LNCaP clone FGC (cell line): ENCODE measurements at places on chromosomes 4 and X.

GRCh38 chr4:138052806-138053632 is 189.1 kb downstream of the SLC7A11 start:
- no peak for DNase-seq

GRCh38 chr4:57044279-57044678 is 65.6 kb downstream of the POLR2B start:
- DNase-seq: no peak

- DNase-seq: no peak
Observed at GRCh38 chr4:38950159-38950558, 82.0 kb downstream of the TMEM156 start.

DNA sequence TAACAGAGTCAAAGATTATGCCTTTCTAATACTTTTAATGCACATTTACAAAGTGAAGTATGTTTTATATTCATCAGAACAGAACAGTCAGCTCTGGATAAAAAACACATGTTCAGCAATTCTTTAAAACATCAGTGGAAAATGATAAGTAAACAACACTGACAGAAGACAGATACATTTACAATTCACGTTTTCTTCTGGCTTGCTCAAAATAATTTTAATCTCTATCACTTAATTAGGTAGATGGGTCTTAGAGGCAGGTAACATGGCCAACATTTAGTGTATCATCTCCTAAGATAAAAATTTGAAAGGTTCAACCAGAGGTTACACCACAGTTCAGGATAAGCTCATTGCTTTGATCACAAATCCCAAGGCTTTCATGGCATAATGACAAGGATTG is 156.8 kb upstream of the MAB21L2 start:
- DNase-seq: no peak

DNA sequence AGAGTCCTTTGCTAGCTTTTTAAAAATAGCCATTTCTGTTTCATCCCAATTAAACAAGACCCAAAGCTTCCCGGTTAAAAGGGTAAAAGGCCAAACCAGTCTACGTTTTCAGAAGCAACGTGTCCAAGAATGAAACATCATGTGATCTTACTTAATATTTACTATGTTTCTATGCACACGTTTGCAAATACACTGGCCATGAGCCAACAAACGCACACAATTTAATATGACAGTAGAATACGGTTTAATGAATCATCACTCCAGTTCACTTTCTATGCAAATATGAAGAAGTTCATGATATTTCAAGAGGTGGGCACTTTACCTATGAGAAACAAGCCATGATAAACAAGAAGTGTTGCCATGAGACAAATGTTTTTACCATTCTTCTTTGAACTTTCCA is 4.3 kb downstream of the NR0B1 start:
- no peak for DNase-seq

DNA sequence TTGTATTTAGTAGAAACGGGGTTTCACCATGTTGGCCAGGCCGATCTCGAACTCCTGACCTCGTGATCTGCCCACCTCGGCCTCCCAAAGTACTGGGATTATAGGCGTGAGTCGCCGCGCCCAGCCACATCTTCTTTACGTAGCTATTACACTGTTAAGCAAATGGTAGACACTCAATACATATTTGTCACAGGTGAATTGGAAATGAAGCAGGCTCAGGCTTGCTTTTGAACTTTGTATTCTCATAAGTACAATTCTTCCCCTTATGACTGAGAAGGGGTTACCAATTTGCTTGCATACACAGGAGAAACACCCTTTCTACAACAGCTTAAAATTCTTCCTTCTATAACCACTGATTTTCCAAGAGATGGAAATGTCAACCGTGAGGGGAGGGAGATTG is 787 bp upstream of the SRPX2 start:
- DNase-seq: no peak

DNA sequence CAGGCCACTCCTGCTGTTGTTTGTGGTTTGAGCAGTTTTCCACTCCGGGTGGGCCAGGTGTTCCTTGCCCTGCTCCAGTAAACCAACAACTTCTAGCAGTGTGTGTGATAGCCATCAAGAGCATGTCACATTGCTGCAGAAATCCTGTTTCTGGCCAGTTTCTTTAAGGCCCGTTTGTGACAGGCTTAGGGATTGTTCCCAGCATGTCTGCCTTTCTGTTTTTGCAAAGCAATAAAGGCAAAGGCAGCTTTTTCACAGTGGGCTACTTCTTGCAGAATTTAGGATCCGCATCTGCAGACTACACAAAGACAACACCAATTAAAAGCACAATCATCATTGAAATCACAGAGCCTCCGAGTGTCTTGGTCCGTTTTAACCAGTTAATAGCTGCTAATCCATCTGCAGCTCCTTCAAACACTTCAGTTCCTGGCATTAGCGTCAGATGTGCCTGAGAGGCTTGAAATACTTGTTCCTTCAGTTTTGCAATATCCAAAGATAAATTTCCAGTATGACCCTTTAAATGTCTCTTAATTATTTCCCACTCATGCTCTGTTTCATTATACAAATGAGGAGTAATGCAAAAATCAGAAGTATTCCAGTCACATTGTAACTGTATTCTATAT is 65.1 kb downstream of the ADAM29 start:
- DNase-seq: no peak

DNA sequence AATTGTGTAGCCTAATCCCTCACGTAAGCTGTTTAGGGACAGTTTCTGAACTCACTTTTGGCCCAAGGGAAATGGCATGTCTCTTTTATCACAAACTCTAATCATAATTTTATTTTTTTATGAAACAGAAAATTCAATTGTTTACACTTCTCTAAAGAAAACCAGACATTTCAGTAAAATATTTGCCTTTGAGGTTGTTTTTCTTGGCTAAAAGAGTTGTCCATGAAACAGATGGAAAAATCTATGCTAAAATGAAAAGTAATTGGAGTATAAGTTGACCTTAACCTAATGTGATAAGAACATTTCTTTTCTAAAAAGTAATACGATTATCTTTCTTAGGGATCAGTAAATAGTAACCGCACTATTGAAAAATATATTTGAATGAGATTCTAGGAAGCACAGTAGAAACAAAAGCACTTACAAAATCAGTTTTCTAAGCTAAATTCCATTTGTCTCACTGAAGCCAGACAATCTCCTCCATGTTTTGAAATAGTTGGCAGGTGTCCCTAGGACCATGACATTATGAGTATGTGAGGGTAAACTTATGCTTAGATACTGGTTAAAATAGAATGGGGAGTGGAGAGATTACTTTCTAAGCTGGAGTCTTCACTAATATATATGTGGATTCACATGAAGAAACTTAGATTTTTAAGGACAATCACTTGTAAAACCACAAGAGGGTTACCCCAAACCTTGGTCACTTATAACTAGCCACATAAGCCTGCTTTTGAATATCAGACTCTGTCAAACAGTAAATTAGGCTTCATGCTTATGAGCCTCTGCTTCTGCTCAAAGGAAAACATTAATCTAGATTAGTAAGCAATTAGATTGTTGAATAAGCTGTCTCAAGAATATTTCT is 20.1 kb upstream of the TET2 start:
- no peak for DNase-seq

DNA sequence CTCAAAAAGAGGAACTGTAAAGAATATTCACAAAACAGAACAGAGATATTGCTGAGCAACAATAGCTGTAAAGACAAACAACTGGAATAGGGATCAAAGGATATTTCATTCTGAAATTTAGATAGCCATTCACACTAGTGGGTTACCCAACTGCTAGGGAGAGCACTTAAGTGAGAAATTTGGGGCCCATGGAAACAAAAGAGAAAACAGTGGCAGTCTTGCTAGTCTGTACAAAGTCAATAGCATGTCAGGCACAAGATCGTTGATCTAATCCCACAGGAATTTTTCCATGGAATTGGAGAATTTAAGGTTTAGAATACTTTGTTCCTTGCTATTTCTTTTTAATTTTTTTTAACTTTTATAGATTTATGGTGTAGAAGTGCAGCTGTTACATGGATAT is 467.0 kb downstream of the PCDH18 start:
- DNase-seq: no peak

- DNase-seq: no peak
Observed at GRCh38 chrX:72126048-72126415, 5.7 kb downstream of the RTL5 start.

- DNase-seq: no peak
Observed at GRCh38 chrX:14354521-14354920, 174.8 kb upstream of the GLRA2 start.

DNA sequence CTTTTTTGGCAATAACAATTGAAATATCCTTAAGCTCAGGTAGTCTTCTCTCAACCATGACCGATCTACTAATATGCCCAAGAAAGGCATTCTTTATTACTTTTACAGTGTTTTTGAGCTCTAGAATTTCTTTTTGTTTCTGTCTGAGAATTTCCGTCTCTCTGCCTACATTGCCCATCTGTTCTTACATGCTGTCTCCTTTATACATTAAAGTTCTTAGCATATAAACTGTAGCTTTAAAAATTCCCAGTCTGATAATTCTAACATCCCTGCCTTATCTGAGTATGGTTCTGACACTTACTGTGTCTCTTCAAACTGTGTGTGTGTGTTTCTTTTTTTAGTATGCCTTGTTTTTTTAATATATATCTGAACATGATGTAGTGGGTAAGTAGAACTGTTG is 658.1 kb downstream of the GRID2 start:
- no peak for DNase-seq

- peak; percentile 83 for DNase-seq
Observed at GRCh38 chr4:101197350-101197749, 150.0 kb downstream of the PPP3CA start.

DNA sequence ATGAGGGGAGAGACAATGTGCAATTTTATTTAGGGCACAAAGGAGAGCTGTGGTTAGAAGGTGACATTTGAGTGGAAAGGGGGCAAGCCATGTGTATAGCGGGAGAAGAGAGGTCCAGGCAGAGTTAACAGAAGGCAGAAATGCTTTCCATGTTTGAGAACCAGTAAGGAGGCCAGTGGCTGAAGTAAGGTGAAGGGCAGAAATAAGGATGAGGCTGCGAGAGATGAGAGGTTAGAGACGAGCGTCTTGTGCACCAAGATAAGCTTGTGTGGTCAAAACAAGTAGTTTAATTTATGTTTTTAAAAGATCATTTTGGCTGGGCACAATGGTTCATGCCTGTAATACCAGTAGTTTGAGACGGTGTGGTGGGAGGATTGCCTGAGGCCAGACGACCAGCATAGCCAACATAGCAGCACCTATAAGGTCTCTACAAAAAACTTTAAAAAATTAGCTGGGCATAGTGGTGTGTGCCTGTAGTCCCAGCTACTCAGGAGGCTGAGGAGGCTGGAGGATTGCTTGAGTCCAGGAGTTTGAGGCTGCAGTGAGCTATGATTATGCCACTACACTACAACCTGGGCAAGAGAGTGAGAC is 8.5 kb downstream of the HTT start:
- DNase-seq: no peak

GRCh38 chr4:37678624-37679023 is 7.6 kb downstream of the RELL1 start:
- no peak for DNase-seq

DNA sequence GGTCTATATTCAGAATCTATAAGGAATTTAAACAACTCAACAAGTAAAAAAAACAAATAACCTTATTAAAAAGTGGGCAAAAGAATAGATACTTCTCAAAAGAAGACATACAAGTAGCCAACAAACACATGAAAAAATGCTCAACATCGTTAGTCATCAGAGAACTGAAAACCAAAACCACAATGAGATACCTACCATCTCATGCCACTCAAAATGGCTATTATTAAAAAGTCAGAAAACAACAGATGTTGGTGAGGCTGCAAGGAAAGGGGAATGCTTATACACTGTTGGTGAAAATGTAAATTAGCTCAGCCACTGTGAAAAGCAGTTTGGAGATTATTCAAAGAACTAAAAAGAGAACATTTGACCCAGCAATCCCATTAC is 201.6 kb downstream of the QDPR start:
- no peak for DNase-seq

DNA sequence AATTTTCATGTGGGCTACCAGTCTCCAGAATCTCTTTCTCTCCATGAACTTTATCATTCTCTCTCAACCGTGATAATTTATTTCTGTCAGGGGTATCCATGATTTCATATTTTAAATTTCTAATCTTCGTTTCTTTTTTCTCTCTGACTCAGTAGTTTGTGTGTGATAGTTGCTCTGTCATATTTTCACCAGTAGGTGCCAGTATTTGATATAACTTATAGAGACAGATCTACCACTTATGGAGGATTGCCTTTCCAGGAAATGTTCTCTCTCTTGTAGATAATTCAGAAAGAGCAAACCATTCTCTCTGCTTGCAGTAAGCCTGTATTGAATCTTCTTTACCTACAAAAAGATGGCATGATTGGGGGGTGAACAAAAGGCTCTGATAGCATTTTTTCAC is 79.3 kb upstream of the DYNLT3 start:
- DNase-seq: peak; percentile 23

DNA sequence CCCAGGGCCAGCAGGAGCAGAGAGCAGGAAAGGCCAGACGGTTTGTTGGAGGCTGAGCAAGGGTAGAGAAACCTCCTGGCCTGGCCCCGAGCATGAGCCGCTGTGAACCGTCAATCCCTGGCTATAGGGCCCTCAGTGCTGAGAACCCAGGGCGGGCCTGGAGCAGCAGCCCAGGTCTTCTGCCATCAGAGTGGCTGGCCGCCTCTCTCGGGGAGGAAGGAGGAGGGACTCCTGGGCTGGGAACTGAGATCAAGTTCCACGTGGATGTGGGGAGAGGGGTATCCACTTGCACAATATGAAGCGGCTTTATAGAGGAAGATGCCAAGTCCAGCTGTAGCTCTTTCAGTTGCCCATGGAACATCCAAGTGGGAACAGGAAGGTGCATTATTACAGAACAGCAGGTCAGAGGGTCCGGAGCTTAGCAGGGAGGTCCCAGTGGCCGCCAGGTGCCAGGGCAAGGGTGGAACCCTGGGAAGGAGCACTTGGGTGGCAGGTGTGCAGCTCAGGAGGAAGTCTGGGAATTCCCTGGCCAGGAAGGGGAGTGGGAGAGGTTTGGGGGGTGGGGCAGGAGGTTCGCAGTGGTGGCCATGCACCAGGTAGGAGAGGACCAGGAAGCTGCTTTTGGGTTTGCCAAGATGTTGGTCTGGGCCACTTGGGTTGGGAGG is 31.7 kb upstream of the CRMP1 start:
- DNase-seq: no peak
